ENCODE measurements at places on chromosomes 3 and 15.

DNA sequence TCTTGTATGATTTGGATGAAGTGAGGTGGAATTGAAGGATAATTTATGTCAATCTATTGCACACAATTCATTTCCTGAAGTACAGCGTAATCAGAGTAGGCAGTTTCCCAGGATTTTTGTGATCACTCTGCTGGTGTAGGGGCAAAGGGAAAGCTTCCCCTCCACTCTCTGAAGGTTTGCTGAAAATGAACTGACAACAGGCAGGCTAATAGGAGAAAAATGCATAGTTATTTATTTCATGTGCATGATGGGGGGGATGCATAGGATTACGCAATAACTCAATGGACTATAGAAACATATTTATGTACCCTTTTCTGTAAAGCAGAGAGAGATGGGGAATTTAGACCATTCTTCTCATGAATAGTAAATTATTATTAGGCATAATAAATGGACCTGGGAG is 872.9 kb downstream of the NAALADL2 start:
- DNase-seq, result no peak

DNA sequence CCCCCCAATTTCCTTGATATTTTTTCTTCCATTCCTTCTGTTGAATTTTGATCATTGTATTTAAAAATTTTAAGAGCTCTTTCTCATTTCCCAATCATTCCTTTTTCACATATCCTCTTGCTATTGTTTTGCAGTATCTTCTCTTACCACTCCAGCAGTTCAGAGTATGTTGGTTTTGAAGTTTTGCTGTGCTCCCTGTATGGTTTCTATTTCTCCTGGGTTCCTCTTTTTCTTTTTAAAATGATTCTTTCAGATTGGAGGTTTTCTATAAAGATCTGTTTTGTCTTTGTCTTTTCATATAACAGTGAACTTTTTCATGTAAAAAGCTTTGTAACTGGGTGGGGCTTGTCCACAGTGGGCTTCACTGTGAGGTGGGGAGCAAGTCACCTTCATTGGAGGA is 12.8 kb downstream of the USP3 start:
- no peak for DNase-seq

- DNase-seq, result no peak
Observed at GRCh38 chr3:185930393-185931107, 7.3 kb downstream of the TRA2B start.

DNA sequence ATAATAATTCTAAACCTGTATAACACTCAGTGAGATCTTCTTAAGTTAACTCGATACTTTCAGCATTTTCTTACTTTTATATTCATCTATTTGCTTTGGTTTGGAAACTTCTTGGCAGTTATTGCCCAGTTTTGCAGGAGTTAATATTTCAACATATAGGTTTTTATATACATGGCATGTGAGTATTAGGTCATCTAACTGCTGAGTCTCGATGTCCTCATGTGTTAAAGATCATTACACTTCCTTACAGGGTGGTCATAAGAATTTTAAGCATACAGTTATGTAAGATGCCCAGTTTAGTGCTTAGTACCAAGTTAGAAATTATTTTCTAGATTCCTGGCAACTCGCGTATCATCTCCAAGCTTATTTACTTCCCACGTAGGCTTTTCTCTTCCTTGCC is 62.9 kb downstream of the TMEM39A start:
- no peak for DNase-seq

GRCh38 chr15:88834211-88834812 is 31.1 kb downstream of the ACAN start:
- peak; percentile 11 for DNase-seq

GRCh38 chr3:49656541-49657112 is 17.5 kb upstream of the APEH start:
- no peak for DNase-seq

- no peak for DNase-seq
Observed at GRCh38 chr15:35151782-35152181, 66.7 kb upstream of the NANOGP8 start.

GRCh38 chr15:73601451-73602445 is 31.4 kb downstream of the NPTN start:
- no peak for DNase-seq

DNA sequence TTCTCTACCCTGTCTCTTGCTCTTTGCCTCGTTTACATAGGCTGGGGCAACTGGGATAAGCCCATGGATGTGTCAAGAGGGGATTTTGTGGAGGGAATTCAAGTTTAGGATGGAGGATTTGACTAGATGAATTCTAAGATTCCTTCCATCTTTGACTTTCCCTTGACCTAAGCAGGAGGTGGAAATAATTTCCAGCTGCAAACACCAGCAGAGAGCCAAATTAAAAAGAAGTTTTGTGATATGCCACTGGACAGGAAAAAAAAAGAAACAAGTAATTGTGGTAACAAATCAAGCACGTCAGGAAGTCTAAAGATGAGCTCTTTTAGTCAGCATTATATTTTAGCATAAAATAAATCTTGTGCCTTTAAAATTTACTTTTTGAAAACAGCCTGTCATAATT is 49.8 kb downstream of the KCNMB2 start:
- no peak for DNase-seq

- DNase-seq, result no peak
Observed at GRCh38 chr15:100191161-100191560, 150.6 kb downstream of the ADAMTS17 start.

DNA sequence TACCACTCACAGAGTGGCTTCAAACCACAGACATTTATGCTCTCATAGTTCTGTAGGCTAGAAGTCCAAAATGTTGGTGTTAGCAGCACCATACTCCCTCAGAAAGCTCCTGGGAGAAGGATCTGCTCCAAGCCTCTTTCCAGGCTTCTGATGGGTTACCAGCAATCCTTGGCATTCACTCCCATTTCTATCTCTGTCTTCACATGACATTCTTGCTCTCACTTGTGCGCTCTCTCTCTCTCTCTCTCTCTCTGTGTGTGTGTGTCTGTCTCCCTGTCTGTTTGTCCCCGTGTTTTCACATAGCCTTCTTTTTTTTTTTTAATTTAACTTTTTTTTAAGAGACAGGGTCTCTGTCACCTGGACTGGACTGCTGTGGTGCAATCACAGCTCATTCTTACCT is 26.3 kb downstream of the CDAN1 start:
- DNase-seq, result no peak

GRCh38 chr3:72661115-72661457 is 187.2 kb downstream of the SHQ1 start:
- DNase-seq, result no peak

- DNase-seq, result no peak
Observed at GRCh38 chr3:98329392-98330124, 24.1 kb upstream of the OR5K4 start.

DNA sequence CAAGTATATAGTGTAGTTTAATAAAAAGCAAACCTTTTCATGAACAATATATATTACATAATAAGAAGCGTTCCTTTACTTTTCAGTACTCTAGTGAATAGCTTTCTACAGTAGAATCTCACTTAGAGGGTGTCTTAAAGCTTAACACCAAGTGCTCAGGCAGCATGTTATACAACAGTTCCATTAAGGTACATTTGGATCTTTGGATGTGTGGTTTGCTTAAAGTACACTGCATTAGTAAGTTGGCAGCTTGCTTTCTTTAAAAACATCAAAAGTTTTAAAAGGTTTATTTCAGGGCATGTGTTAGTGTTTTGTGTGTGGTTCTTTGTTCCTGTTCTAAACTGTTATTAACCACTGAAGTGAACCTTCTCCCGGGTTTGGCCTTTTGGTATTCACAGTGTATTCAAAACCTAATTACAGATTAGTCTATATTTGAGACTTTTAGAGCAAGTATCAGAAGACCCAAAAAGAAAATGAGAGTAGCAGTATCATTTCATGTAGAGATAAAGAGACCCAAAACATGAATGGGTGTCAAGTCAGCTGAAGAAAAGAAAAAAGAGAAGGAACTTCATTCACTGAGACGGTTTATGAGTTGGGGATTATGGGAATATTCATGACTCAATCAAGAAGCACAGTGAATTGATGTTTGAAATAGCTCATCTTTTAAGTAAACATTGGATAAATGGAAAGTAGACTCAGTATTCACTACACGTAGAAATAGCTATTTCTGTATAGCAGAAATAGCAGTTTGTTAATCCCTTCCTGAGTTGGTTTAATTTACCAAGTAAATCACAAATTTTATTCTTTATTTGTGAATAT is 93.9 kb downstream of the OPA1 start:
- no peak for DNase-seq

GRCh38 chr15:50414624-50415023 is 9.6 kb upstream of the USP8 start:
- no peak for DNase-seq

DNA sequence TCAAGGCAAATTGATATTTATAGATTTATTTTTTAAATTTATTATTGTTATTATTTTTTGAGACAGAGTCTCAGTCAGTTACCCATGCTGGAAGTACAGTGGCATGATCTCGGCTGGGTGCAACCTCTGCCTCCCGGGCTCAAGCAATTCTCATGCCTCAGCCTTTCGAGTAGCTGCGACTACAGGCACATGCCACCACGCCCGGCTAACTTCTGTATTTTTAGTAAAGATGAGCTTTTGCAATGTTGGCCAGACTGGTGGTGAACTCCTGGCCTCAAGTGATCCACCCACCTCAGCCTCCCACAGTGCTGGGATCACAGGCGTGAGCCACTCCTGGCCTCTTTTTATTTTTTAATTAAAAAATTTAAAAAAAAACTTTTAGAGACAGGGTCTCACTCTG is 19.0 kb downstream of the SPG21 start:
- no peak for DNase-seq

DNA sequence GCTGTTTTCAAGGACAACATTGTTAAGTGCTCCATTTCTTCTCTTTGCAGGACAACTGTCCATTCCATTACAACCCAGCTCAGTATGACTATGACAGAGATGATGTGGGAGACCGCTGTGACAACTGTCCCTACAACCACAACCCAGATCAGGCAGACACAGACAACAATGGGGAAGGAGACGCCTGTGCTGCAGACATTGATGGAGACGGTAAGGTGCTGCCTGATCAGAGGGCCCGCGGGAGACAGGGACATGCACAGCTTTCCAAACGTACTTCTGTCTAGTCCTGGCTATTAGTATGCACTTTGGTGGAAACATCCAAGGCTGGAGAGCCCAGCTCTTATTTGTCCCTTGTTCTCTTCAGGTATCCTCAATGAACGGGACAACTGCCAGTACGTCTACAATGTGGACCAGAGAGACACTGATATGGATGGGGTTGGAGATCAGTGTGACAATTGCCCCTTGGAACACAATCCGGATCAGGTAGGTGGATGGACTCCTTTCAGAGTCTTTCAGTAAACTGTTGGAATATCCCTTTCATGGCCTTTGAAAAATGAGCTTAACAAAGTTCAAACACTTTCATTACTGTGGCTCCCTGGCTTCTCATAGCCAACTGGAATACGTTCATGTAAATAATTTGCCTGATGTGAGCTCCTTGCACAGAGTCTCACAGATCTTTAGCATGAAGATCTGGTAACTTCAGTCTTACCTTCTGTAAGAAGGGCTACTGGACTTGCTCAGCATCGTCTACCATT is 10.4 kb downstream of the THBS1 start:
- no peak for DNase-seq

DNA sequence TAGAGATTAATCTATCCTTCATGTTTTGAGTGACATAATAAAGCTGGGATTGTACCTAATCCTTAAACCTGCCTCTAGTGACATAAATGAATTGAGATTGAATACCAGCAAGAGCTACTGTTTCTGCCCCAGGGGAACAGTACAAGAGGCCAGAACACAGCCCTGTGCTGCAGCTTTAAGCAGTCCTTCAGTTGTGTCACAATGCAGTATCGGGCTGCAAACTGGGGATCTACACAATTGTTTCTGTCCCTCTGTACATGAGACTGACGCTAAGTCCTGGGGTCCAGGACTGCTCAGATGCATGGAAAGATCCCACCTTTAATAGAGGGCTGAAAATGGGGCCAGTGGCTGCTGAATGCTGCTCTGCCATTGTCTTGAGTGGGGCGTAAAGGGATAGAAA is 87.5 kb downstream of the MINAR1 start:
- no peak for DNase-seq

GRCh38 chr15:90184786-90185704 is 16.1 kb upstream of the SEMA4B start:
- DNase-seq, result peak; percentile 58

All from nucleus accumbens (tissue), 56 donors.